RWPE2 (cell line): ENCODE measurements at places on chromosomes 11 and 22.

- DNase-seq: no peak
These were observed 88.0 kb downstream of the BLID start for GRCh38 chr11:122028036-122028435.

- DNase-seq: no peak
These were observed 562.0 kb downstream of the MN1 start for GRCh38 chr22:27239520-27239919.

DNA sequence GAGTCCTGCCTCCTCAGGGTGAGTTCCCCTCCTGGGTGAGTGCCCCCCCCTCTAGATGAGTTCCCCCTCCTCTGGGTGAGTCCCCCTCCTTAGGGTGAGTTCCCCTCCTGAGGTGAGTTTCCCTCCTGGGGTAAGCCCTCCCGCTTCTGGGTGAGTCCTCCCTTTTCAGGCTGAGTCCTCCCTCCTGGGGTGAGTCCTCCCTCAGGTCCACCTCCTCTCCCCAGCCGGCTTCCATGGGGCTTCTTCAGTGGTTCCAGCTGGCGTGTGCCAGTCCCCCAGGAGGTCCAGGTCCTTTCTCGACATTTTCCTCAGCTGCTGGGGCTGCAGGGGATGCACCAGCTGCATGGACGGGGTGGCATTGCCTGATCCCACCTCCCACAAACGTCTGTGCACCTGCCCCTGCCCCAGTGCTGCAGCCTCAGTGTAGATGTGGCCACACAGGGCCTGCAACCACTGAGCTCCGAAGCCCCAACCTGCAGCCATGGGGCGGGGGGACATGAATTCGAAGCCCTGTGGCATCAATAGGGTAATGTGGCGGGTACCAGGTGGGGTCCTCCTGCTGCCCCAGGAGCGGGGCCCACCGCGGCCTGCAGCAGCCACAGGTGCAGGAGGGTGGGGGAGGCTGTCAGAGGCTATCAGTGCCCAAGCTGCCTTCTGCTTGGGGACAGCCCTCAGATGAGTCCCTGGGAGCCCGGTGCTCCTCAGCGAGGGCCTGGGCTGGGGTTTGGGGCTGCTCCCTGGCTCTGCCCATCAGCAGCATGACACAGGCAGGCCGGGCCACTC lies 101.3 kb upstream of the FGF3 start:
- DNase-seq: peak; percentile 60

DNA sequence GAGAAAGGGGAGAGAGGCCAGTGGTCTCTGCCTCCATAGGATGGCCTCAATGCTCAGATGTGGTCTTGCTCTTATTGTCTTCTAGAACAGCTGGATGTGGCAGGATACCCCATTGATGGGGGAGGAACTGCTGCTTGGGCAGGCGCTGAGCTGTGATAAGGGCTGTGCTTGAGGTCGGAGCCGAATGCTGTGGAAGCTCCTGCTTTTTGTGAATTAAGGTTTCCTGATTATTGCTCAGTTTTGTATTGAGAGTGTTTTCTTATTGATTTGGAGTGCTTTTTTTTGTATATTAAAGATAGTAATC lies 57.2 kb downstream of the CABIN1 start:
- no peak for DNase-seq

DNA sequence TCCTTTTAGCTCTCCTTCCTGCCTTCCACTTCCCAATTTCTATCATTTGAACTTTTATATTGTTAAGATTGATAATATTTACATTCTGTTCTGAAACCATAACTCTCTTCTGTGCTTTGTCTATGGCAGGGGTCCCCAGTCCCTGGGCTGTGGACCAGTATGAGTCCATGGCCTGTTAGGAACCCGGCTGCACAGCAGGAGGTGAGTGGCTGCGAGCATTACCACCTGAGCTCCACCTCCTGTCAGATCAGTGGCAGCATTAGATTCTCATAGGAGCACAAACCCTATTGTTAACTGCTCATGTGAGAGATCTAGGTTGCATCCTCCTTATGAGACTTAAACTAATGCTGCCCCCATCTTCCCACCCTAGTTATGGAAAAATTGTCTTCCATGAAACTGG lies 48.4 kb upstream of the HEPHL1 start:
- DNase-seq: no peak

DNA sequence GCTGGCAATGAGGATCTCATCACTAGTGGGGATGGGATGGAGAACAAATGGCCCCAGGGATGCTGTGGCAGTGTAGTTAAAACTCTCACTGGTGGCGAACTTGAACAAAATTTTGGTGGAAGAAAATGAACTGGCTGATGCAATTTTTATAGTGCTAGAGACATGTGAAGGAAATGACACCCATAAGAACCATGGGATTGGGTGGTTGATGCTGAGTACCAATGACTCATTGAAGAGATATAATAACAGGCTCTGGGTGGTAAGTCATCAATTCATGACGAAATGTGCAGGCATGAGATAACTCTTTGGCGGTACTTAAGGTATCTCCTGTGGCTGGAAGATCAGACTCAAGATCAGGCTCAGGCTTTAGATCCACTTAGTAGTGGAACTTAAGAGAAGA lies 172.9 kb upstream of the DDI1 start:
- no peak for DNase-seq

GRCh38 chr11:12430351-12430750 lies 53.0 kb downstream of the PARVA start:
- DNase-seq: no peak

DNA sequence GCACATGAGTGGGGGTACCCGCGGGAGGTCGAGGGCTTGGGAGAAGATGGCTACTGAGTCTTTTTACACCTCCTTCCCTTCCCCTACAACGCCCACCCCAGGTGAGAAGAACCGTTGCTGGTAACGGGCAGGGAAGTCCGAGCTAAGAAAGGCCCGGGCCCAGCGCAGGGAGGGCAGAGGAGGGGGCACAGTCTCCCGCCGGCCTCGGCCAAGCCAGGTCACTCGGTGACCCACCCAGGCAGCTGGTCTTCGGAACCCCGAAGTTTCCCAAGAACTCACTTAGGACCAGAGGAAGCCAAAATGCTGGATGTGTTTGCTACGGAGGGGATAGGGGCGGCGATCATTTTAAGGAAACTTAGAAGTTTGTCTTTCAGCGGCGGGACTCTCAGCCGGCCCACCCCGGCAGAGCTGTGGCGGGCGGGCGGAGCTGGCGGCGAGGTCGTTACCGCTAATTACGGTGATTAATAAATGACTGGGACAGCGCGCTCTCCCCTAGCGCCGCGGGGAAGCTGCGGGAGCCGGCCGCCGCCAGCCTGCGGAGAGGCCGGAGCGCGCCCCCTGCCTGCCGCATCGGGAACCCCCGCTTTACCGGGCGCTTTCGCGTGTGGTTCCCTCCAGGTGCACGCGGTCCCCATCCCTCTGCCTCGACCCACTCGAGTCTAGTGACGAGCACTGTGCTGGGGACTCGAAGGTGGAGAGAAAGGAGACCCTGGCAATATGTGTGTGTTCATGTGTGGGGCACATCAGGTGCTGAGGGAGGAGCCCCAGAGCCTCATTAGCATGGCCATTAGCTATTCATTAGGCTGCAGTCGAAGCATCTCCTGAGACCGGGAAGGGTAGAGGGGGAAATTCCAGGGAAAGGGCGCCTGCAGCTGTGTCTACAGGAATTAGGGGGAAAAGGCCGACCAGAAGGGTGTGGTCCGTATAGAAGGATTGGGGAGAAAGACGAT lies 945 bp downstream of the ROBO3 start:
- DNase-seq: no peak

DNA sequence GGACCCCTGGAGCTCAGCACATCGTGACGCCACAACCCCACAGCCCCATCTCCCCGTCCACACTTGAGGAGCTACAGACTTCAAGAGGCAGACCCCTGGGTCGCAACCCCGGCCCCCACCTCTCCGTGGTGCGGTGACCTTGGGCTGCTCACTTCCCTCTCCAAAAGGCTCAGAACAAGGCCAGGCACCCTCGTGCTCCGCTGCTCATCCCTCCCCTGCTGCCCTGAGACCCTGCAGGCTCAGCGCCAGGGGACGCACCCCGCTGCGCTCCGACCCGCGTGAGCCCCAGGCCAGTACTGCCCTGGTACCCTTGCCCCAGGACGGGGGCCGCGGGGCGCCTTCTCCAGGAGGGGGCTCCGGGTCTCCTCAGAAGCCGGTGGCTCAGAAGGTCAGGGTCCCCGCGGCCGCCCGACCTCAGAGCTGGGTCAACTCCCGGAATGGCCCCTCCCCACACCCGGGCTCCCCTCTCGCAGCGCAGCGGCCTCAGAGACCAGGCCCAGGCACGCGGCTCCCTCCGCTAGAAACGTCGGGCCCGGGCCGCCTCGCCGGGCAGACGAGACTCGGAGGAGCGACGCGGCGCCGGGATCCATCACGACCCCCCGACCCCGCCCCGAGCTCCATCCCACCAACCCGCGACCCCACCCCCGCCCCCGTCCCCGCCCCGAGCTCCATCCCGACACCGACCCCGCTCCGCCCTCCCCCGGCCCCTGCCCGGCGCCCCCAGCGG lies 563 bp downstream of the GATD1 start:
- peak; percentile 51 for DNase-seq

GRCh38 chr11:16912692-16913111 lies 101.5 kb downstream of the PLEKHA7 start:
- DNase-seq: no peak

- DNase-seq: peak; percentile 14
These were observed 91.1 kb upstream of the LMO1 start for GRCh38 chr11:8354622-8355415.

- no peak for DNase-seq
These were observed 175.7 kb upstream of the API5 start for GRCh38 chr11:43135966-43136534.

GRCh38 chr11:86440843-86441242 lies 66.2 kb downstream of the CCDC81 start:
- no peak for DNase-seq

GRCh38 chr11:76648061-76648460 lies 22.5 kb downstream of the LRRC32 start:
- DNase-seq: no peak

GRCh38 chr11:73652856-73653559 lies 6.6 kb downstream of the PLEKHB1 start:
- no peak for DNase-seq

- DNase-seq: peak; percentile 22
These were observed 13.2 kb downstream of the KCNQ1OT1 start for GRCh38 chr11:2686360-2687222.

- DNase-seq: no peak
These were observed 116.0 kb downstream of the MN1 start for GRCh38 chr22:27685515-27685914.

DNA sequence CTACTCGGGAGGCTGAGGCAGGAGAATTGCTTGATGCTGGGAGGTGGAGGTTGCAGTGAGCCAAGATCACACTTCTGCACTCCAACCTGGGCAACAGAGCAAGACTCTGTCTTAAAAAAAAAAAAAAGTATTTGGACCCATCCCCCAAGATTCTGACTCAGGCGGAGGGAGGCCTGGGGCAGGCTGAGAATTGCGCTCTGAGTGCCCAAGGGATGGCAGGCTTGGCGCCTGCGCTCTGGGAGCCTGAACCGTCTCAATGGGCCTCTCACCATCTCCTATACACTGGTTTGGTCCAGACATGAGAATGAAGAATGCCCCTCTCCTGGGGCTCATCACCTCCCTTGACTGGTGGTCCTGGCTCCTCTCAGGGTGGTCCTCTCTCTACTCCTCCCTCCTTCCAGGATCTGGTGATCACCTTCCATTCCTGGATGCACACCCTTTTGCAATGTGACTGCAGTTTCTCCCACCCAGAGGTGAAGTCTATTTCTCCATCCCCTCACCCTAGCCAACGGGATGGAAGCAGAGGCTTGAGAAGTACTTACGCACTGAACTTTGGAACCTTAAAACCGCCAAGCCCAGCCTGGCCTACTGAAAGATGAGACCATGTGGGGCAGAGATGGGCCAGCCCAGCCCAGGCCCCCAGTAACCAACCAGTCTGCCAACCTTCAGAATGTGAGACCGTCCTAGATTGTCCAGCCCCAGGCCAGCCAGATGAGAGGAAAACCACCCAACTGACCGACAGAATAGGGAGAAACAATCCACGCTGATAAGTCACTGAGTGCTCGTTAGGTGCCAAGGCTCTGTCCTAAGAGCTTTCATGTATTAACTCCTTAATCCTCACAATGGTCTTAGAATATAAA lies 4.9 kb downstream of the POLR3H start:
- DNase-seq: no peak

- DNase-seq: no peak
These were observed 196.4 kb downstream of the IGLL1 start for GRCh38 chr22:23383491-23384361.

GRCh38 chr22:25134028-25134427 lies 65.6 kb upstream of the CRYBB3 start:
- no peak for DNase-seq

GRCh38 chr11:120613264-120614226 lies 102.0 kb downstream of the GRIK4 start:
- DNase-seq: no peak
